ENCODE measurements at places on chromosomes 3 and 15. TPM values are rescaled to one million over a fixed set of nuclear protein-coding genes. Genes with fewer than 3 reads are reported as not detected.

Gene SI
- not detected for total RNA-seq

Gene PLA2G4D
- total RNA-seq, result 0.17 TPM

Gene ROBO2
- not detected for total RNA-seq

Gene RGMA
- total RNA-seq, result 2.5 TPM
